Transverse colon (tissue), 4 donors: ENCODE measurements at places on chromosomes 2 and 18.

DNA sequence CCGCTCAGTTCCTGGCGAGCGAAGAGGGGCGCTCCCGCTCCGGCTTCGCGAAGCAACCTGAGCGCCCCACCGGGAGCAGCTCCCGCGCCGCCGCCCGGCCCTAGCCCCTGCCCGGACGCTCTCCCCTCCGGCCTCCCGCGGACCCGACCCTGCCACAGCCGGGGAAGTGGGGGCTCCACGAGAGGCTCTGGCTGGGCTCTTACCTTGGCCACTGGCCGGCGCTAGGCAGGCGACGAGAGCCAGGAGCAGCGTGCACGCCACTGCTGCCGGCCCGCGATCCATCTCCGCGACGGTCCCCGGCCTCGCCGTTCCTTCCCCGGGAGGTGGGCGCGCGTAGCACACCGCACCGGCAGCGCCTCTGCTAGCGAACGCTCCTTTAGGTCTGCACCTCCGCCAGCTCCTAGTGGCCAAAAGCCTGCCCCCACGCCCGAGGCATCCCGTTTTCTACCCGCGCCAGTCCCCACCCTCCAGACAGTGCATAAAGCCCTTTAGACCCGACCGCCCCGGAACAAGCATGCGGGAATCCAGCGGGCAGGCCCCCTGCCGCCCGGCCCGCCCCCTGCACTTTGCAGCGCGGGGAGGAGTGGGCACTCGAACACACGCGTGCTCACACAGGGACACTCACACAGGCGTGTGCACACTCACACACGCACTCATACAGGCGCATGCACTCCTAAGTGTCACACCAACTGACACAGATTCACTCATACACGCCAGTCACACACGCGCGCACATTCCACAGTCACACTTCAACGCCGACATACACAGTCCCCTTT lies at the start of gene LRP2:
LRP2 (minus strand) TSS at position 417 of the 776 bp plus-strand sequence; CDS start at position 282, 135 bp downstream.
- DNase-seq = peak; percentile 13

GRCh38 chr2:10709290-10709939 lies 12.0 kb upstream of the ATP6V1C2 start:
- DNase-seq = peak; percentile 26

DNA sequence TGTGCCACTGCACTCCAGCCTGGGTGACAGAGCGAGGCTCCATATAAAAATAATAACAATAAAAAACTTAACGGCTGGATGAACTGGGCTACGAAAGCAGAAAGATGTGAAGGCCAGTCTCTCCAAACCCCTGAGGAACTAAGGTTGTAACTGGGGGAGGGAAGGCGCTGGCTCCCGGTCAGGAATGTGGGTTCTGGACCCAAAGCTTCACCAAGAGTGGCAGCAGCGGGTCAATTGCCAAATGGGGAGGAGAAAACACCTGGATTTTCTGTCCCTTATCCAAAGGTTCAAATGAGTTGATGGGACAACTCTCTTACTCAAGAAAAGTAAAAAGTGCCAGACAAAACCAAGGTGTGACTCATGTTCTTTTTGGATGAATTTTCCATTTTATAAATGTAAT lies 60.1 kb upstream of the TFCP2L1 start:
- no peak for DNase-seq

- no peak for DNase-seq
Observed at GRCh38 chr2:75960472-75961009, 249.8 kb upstream of the GCFC2 start.

- DNase-seq = no peak
Observed at GRCh38 chr2:164145093-164145987, 409.5 kb upstream of the FIGN start.

DNA sequence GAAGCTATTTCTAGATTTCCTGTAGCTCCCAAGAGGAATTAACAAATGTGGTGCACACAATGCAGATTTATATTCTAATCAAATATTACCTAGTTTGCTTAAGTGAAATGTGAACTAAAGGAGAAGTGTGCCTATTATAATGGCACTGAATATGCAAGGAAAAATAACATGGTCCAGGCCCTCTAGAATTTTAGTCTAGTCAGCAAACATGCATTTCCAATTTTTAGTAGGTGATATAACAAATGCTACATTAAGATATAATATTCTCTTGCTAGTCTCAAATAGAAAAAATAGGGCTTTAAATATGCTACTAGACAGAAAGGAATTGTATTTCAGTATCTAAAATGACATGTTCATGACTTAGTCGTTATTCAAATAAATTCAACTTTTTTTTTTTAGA lies 689.5 kb downstream of the TMEM182 start:
- DNase-seq = no peak

DNA sequence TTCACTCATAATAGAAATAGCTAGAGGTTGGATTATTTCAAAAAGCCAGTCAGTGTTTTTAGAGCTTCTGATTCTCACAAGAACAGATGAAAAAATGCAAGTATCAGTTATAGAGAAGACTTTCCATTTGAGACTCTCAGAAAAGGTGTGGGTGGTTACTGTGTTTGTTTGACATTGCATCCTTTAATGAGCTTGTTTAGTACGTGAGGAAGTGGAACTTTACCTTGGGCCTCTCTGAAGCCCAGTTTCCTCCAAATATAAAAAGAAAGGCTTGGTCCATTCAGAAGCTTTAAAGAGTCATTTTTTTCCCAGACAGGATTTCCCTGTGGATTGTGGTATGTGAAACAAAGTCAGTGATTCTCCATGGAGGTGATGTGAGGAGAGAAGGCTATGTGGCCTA lies 89.9 kb upstream of the RANBP2 start:
- DNase-seq = no peak

DNA sequence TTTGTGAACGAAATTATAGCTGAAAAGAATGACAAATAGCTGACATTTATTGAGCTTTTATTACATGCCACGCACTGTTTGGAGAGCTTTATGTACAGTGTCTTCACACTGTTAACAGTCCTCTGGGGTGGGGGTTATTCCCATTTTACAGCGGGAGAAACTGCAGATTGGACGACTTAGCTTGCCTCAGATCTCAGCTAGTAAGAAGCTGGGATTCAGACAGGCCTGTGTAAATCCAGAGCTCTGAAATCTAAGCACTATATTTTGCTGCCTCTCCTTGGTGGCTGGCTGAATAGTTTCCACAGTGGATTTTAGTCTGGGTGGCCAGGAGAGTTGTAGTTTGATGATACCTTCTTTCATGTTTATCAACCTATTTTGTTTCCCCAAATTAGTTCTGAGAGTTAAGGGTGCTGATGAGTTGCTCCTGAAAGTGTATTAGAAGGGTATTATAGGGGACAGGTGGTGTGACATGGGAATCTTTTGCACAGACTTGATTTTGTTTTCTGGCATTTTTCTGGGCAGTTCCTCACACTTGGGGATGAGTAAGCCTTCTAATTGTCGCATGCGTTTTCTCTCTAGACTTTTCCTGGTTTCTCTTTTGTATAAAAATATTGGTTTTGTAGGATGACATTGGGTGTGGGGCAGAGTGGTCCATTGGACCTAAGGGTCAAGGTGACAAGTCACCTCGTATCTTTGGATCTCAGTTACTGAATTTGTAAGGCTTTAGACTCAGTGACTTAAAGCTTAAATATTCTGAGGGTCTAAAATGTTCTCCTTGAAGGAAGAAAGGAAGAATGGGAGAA lies 1.5 kb downstream of the ACSL3 start:
- DNase-seq = peak; percentile 12

GRCh38 chr2:149877074-149877473 lies 289.5 kb upstream of the MMADHC start:
- no peak for DNase-seq

DNA sequence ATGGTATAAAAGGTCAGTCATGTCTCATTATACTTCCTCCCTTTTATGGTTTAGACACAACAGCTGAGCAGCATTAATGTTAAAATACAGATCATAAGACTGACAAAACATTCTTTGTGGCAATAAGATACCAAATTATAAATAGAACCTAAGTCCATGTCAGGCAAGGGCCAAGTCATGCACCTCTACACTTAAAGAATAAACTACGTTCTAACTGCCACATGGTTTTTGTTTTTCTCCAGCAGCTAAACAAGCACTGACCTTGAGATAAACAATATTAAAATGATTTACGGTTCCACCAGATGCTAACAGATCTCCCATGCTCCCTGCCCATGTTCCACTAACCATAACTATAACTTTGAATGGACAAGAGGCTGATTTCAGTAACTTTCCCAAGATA lies 368.6 kb upstream of the TFPI start:
- no peak for DNase-seq

- no peak for DNase-seq
Observed at GRCh38 chr2:43899589-43899988, 60.8 kb downstream of the ABCG8 start.

- DNase-seq = no peak
Observed at GRCh38 chr2:112793449-112793978, 9.2 kb upstream of the IL1A start.

GRCh38 chr2:162113776-162114168 lies 38.3 kb downstream of the GCG start:
- no peak for DNase-seq

DNA sequence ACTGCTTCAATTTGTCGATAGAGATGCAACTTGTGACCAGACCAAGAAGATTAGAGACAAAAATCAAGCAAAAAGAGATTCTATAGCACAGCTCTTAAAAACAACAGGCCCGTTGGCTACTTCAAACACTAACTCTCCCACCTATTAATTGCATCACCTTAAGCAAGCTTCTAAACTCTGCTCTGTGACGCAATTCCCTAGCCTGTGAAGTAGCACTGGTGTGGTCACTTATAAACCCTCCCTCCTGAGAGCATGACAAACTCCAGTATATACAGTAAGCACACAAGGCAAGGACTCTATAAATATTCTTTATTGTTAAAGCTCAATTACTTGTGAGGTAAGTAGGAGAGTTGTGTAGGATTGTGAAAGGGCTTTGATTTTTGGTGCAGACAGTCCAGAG lies 72.3 kb downstream of the CMPK2 start:
- no peak for DNase-seq

- no peak for DNase-seq
Observed at GRCh38 chr2:132998221-132998620, 328.2 kb upstream of the LYPD1 start.

DNA sequence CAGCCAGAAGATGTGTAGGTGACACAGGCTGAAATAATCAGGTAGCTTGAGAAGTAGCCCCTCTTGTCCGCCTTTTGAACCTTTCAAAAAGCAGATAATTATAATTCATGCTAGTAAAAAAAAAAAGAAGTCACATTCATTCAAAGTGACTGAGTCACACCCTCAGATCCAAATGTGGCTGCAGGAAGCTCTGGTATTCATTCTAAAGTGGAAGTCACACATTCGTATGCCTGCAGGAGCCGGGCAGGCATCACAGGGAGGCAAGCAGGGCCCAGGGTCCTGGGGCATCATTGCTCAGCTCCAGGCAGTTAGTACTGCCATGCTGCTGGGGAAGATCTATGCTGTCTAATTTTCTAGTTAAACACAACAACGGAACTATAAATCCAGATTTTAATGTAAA lies 21.7 kb upstream of the RAB11FIP5 start:
- DNase-seq = no peak

- DNase-seq = no peak
Observed at GRCh38 chr2:137115081-137115794, 349.9 kb downstream of the THSD7B start.

GRCh38 chr2:54139210-54139609 lies 23.8 kb downstream of the ACYP2 start:
- DNase-seq = no peak

DNA sequence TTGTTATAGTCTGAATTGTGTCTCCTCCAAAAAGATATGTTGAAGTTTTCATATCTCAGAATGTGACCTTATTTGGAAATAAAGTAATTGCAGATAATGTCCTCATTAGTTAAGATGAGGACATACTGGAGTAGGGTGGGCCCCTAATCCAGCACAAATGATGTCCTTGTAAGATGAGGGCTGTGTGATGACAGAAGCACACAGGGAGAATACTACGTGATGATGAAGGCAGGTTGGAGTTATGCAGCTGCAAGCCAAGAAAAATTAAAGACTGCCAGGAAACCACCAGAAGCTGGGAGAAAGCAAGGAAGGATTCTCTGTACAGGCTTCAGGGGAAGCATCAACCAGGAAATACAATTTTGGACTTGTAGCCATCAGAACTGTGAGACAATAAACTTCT lies 58.3 kb upstream of the PNPT1 start:
- DNase-seq = no peak

DNA sequence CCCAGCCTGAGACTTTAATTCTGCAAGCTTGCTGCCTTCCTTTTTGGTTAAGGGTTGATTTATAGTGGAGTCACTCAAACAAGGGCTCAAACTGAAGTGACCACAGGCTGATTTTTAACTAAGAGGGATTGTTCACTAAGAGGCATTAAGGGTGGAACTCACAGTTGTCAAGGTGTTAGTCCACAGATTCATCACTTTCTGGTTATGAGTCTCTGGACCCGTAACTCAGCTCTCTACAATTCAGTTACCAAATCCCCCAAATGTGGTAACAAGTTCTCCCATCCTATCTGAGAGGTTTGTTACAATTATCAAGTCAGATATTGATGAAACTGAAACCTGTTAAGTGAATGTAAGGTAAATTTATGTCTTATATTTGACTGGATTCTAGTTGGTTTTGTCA lies 185.9 kb upstream of the KLHL14 start:
- no peak for DNase-seq
